ENCODE measurements at places on chromosomes 1 and 21.

DNA sequence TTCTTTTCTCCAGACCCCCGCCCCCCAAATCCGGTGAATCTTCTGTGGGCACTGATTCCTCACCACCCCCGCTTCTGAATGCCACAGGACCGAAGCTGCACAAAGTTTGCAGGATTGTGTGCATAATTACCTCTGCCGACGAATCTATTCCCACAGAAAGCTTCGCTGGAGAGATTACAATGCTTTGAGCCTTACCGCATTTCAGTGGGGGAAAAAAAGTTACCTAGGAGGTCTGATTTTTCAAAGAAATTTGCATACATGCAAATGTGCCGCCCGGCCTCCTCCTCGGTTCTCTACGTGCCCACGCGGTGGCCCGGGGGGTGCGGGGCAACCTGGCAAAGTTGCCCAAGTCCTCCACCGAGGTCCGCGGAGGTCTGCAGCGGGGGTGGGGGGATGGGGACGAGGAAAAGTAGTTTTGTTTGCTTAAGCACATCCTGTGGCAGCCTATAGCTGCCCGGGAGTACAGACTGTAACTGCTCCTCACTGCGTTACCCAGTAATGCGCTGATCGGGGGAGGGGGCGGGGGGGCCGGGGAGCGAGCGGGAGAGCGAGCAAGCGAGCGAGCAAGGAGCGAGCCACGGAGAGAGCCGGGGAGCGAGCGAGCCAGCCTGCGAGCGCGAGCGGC, 563 bp upstream of the NFIA start:
- no peak for DNase-seq

GRCh38 chr1:23357138-23357908, 12.3 kb downstream of the ZNF436 start:
- DNase-seq, result no peak

DNA sequence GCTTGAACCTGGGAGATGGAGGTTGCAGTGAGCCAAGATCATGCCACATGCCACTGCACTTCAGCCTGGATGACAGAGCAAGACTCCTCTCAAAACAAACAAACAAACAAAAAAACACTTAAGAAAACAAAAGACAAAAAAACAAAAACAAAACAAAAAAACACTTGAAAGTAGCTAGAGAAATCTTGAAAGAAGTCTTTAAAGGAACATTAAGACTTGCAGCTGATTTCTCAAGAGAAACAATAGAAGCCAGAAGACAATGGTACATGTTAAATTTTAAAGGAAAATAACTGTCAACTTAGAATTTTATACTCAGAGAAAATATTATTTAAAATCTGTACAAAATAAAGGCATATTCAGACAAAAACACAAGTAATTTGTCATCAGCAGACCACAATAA, 71.3 kb downstream of the HLX start:
- no peak for DNase-seq

- no peak for DNase-seq
These were observed 7.0 kb downstream of the TCEA3 start for GRCh38 chr1:23417570-23417969.

- DNase-seq, result no peak
These were observed 25.1 kb downstream of the C2CD2 start for GRCh38 chr21:41928621-41929220.

DNA sequence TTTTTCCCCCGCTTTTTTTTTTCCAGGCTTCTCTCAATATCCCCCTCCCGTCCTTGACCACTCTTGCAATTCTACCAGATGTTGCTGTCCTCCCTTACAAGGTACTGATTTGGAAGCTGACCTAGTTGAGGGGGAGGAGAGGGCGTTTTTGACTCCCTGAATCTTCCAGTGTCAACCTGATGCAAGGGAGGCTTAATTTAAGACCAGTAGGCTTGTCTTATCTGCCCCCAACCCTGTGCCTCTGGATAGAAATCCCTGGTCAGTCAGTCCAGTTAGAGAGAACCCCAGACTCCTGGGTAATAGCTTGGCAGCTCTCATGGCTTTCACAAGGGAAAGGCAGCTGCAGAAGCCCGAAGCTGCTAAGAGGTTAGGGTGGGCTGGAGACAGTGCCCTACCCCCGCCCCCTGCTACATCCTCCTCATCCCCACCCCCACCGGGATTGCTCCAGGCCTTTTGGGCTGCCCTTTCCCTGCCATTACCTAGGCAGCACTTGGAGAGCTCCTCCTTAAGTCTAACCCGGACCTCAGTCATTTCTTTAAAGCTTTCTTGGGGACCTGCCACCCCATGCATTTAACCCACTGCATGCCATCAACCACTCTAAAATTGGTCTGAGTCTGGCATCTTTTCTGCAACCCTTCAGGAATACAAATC, 3.6 kb downstream of the ACKR1 start:
- DNase-seq, result no peak

GRCh38 chr1:27562534-27563340, 41.2 kb downstream of the AHDC1 start:
- no peak for DNase-seq

- DNase-seq, result no peak
These were observed 166.2 kb upstream of the PLXNA2 start for GRCh38 chr1:208410409-208410808.

- no peak for DNase-seq
These were observed 31.6 kb downstream of the TTLL7 start for GRCh38 chr1:83967336-83967735.

DNA sequence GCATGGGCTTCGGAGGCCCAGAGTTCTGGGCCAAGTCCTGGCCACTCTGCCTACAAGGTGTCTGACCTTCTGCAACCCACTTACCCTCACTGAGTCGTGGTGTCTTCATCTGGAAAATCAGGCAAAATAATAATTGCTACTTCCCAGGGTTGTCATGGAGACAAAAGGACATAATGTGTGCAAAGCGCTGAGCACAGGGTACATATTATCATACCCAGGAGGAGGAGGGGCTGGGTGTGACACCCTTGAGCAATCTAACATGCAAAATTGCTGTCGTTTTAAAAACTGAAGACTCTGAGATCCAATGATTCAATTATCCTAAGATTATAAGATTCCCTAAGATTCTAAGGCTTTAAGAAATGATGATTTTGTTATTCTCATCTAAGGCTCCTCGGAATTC, 459.5 kb downstream of the PTPRU start:
- no peak for DNase-seq

DNA sequence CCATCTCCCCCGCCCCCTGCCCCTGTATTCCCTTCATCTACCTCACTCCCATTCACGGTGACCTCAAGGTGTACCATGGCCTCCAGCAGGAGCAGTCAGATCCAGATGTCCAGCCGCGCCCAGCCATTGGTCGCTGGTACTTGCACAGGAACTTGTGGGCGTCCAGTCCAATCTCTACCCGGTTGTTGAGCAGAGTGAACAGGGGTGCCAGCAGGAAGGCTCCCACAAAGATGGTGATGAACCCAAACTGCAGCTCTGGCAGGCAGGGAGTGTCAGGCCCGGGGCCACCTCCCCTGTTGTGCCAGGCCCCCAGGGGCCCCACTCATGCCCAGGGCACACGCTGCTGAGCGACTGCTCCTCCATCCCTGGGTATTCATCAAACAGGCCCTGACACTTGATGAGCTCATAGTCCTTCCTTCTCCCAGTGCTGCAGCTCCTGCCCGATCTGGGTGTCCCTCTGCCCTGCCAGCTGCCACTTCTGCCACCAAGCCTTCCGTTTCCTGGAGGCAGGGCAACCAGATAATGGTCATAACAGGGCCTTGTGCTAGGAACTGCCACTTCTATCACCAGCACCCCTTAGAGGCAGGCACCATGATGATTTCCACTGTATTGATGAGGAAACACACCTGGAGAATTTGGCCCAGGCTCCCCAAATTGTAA, 5.7 kb upstream of the ARHGEF19 start:
- no peak for DNase-seq

DNA sequence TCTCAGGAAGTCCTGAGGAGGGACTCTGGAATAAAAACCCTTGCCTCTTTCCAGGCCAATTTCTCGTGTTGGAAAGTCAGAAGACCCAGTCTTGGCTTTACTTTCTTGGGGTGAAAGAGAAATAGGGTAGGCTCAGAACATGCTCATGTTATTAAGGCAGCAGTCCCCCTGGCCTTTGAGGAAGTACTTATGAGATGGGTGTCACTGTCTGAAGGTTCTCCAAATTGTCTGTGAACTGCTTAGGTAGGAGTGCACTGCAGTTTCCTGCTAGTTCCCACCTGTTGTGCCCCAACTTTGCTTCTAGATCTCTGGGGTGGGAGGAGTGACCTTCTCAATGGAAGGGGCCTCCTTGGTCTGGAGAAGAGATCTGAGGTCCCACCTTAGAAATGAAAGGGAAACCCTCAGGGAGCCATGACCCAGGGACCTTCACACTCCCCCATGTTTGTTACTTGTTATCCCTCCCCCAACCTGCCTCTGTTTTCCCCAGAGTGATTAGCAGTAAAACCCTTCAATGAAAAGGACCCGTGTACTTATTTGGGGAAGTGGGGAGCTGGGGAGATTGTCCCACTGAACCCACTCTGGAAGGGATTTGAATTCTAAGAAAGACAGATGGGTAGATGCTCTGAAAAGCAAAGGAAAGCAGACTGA, 5.7 kb downstream of the ZNF691 start:
- DNase-seq, result no peak

DNA sequence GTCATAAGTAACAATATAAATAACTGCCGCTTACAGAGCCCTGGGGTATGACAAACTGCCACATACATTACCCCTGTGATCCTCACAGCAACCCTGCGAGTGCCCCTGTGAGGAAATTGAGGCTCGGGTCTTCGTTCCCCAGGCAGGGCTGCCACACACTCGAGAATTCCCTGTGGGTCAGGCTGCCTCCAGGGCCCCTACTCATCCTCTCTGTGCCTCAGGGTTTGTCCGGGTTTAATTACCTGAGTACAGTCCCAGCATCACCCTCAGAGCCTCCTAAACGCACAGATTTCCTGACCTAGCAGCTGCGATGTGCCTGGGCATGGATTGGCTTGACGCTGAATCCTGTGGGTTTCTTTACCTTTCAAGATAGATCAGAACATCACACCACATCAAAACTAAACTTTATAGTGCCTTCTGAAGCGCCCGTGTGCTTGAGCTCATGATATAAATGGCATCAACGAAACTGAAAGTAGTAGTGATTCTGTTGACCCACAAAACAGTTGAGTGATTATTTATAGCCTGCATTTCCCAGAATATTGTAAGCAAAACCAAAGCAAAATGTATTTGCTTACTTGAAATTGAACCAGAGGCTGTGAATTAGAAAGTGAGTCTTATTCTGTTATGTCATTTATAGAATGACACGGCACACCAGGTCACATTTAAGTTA, 14.0 kb downstream of the SLC37A1 start:
- DNase-seq, result no peak

- no peak for DNase-seq
These were observed 95.7 kb downstream of the RHOU start for GRCh38 chr1:228830954-228831481.

DNA sequence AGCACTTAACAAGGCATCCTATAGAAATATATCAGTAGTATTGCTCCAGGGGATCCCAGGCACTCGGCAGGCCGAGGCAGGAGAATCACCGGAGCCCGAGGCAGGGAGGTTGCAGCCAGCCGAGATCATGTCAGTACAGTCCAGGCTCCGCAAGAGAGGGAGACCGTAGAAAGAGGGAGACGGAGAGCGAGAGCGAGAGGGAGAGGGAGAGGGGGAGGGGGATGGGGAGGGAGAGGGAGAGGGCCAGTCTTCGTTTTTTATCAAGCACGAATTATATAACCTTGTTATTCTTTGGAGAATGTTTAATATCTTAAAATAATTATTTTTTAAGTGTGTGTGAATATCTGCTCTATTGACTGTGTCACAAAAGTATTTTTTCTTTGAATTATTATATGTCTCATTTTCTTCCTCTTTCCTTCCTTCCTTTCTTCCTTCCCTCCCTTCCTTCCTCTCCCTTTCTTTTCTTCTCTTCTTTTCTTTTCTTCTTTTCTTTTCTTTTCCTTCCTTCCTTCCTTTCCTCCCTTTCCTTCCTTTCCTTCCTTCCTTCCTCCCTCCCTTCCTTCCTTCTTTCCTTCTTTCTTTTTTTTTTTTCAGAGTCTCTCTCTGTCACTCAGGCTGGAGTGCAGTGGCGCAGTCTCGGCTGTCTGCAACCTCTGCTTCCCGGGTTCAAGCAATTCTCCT, 233.7 kb downstream of the SRGAP2C start:
- no peak for DNase-seq

GRCh38 chr1:208584167-208584755, 340.1 kb upstream of the PLXNA2 start:
- no peak for DNase-seq

DNA sequence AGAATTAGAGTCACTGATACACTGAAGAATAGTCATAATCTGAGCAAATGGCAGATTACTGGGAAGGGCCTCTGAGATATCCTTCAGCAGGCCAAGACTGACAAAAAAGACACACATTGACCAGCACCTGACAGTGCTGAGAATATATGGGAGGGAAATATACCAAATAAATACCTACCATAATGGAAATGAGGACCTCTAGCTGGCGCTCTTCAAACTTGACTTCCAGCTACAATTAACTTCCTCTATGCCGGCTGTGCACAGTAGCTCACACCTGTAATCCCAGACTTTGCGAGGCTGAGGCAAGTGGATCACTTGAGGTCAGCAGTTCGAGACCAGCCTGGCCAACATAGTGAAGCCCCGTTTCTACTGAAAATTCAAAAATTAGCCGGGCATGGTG, 69.5 kb downstream of the NPHS2 start:
- DNase-seq, result no peak
